Stimulated activated CD4-positive, alpha-beta T cell treated with anti-CD3 and anti-CD28 coated beads, Interleukin-12 subunit alpha, Interleukin-12 subunit beta, amount 100 ng/mL, for 48 hours (primary cell): ENCODE measurements at places on chromosomes 12 and 14.
A peak's percentile ranks its signal among the peaks of the same experiment; 100 is the strongest.

GRCh38 chr12:124938108-124938507 is 23.7 kb upstream of the UBC start:
- no peak for DNase-seq

DNA sequence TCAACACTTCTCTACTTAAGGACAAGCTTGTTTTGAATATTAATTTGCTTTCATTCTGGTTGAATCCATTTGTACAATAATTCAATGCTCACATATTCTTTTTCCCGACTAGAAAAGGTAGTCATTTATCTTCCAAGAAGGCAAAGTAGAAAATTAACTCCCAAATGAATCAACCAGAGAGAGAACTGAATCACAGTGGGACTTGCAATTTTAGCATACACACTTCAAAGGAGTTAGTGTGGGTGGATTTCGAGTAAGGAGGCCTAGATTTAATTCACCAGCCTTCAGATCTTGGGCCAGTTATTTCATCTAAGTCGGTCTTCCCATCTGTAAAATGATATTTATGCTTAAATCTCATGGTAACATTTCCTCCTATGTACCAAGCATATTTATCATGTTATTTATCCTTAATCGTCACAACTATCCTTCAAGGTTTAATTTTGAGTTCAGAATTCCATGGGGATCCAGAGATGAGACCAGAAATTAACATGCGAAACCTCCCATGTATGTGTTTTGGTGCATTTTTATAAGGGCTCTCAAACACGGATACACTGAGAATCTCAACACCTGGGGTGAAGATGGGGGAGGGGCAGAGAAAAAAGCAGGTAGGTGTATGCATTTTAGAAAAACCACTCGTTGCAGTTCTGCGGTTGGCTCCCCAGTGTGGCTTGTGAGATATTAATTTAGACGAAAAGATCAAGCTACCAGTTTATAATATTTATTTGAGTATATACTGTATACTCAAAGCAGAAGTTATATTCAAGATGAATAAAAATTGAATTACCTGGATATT is 38.9 kb upstream of the IL22 start:
- DNase-seq = no peak

DNA sequence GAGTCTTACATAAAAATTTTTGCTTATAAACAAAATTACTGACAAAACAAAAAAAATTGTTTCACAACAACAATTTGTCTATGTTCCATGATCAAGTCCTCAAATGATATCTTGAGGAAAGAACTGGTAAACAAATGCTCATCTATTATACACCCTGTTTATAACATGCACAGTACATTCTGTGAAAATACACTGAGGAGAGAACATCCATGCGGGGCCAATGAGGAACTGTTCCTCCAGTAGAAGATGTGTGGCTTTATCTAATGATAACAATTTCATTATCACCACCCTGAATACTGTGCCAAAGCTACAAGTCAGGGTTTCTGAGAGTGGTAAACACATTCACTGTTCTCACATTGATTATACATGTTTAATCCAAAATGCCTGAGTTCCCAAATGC is 10.8 kb downstream of the MLH3 start:
- DNase-seq = no peak

GRCh38 chr12:26109343-26109881 is 15.4 kb downstream of the BHLHE41 start:
- DNase-seq = no peak

DNA sequence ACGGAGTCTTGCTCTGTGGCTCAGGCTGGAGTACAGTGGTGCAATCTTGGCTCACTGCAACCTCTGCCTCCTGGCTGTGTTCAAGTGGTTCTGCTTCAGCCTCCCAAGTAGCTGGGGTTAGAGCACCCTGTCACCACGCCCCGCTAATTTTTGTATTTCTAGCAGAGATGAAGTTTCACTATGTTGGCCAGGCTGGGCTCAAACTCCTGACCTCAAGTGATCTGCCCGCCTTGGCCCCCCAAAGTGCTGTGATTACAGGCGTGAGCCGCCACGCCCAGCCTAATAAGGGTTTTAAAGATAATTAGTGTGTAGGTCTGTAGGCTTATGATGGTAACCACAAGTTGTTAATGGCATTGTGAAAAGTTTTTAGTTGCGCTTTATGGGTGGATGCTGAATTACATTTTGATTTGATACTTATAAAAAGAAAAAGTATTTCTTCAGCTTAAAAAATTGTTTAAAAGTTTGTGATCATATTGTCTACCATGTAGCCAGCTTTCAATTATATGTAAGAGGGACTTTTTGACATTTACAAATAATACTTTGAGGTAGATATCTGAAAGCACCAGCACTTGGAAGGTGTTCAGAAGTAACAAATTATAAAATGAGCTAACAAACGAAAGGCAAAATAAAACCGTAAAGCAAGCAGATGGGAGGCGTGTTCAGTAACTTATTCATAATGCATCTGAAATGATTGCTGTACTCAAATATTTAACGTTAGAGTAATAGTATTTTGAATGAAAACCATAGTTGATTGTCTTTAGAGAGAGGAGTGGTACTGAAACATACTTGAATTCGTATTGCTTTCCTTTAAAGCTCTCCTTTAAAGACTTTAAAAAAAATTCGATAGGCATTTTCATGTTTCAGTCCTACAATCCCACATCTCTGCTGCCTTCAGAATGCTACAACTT is 37.1 kb downstream of the MDM2 start:
- no peak for DNase-seq

DNA sequence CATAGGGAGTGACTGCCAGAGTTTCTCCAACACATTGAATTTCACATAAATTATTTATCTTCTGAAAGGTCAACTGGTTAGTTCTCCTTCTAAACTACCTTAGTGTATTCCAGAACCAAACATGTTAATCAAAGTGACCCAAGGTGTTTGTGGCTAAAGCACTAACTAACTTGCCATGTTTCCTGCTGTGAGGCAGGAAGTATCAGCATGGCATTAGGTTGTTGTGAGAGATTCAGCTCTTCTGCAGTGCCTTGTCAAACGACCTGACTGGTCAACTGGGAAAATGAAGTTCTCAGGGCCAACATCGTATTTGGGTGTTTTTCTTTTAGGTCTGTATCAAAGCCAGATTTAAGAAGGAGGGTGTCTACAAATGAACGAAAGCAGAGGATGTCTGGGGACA is 448.1 kb downstream of the APAF1 start:
- DNase-seq = no peak

DNA sequence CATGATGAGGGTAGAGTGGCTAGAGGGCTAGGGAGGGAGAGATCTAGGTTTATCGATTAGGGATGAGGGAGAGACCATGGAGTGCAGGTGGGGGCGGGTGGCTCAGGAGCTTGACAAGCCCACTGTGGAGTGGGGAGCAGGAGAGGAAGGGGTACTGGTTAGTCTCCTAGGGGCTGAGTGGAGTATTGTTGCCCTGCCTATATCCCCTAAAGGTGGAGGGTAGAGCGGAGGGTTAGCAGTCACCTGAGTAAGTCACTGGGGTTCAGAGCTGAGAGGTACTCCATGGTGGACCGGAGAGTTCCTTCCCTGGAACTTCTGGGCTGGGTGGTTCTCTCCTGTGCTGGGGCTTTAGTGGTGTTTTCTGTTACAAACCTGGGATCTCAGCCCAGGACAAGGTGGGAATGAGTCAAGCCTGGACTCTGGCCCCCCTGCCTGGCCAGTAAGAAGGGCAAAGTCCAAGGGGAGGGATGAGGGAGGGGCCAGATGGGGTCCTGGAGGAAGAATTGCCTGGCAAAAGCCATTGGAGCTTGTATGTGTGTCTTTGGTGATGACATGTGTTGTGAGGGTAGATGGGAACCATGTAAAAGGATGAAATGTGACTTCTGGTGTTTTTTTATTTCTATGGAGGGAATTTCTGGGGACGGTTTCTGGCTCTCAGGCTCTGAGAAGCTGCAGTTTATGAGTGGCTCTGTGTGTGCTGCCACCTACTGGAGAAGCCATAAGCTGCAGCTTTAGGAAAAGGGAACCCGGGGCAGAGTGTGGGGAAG is at the start of gene CIDEB:
Gene CIDEB (minus strand): TSS at position 403 of the 767 bp plus-strand sequence. CDS start 119 bp downstream, at position 284.
- peak; percentile 45 for DNase-seq
